ENCODE measurements at places on chromosomes 12 and 14.

GRCh38 chr12:1848146-1848545 lies 27.8 kb downstream of the LRTM2 start:
- no peak for DNase-seq

GRCh38 chr12:22856178-22856577 lies 231.2 kb downstream of the ETNK1 start:
- no peak for DNase-seq

DNA sequence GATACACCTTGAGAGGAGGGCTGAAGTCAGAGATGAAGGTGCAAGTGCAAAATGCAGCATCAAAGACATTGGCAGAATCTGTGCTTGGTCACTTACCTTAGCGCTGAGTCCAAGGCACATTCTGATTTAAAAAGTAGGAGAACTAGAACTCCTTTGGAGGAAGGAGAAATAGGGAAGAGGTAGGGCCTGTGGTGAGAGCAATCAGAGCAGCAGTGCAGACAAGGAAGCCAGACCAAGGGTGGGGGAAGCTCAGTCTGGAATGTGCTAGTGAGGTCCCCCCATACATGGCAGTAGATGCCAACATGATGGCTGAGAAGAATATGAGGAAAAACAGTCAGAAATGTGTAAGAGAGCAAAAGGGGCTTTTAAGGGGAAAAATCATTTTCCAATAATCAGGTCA lies 206.5 kb downstream of the SSPN start:
- DNase-seq, result no peak

DNA sequence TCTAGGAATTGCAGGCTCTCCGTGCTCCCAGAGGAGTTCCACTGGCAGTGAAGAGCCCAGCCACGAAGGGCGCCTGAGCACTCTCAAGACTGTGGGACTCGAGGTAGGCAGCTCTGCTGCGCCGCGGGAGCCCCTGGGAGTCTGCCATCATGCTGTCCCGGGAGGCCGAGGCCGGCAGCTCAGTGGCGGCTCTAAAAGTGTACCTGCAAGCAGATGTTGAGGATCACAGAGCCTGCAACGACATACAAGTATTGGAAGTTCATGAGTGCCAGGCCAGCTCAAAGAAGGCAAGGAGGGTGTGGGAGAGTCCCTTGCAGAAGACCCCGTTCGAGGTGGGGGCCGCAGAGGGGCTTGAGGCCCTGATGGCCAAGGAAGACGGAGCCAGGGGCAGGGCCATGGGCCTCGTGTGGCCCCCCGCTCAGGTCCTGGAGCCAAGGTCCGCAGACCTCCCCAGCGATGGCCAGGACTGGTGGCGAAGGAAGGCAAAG lies 62.7 kb downstream of the MUCL1 start:
- DNase-seq, result no peak

- DNase-seq, result no peak
Observed at GRCh38 chr12:91180582-91181395, 1.8 kb downstream of the DCN start.

GRCh38 chr14:54102051-54102456 lies 145.4 kb upstream of the BMP4 start:
- DNase-seq, result no peak

DNA sequence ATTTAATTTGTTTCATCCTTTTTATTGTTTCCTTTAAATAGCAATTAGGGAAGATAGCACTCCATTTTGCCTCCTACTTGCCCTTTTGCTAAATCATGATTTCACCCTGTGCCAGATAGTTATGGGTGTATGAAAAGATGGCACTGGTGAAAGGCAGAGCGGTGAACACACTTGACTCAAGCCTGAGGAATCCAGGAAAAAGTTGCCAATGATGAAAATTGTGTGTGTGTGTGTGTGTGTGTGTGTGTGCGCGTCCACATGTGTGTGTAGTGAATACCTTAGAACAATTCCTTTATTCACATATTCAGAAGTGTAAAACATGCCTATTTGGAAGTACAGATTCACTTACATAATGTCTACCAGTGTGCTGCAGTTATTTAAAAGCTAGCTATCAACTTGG lies 123.8 kb downstream of the PTCSC3 start:
- no peak for DNase-seq

DNA sequence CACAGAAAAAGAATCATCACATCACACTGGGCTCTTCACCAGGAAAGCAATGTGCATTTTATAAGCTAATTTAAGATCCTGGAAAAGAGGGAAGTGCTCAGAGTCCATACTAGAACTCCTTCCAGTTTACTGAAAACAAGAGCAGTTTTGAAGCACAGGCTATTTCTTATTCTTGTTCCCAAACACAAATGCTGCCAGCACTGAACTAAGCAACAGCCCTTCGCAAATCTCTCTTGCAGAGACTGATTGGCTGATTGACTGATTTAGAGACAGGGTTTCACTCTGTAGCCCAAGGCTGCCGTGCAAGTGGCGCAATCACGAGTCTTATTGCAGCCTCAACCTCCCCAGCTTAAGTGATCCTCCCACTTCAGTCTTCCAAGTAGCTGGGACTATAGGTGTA lies 44.8 kb downstream of the BCL2L14 start:
- DNase-seq, result no peak

- no peak for DNase-seq
Observed at GRCh38 chr12:32000373-32001005, 41.3 kb downstream of the RESF1 start.

DNA sequence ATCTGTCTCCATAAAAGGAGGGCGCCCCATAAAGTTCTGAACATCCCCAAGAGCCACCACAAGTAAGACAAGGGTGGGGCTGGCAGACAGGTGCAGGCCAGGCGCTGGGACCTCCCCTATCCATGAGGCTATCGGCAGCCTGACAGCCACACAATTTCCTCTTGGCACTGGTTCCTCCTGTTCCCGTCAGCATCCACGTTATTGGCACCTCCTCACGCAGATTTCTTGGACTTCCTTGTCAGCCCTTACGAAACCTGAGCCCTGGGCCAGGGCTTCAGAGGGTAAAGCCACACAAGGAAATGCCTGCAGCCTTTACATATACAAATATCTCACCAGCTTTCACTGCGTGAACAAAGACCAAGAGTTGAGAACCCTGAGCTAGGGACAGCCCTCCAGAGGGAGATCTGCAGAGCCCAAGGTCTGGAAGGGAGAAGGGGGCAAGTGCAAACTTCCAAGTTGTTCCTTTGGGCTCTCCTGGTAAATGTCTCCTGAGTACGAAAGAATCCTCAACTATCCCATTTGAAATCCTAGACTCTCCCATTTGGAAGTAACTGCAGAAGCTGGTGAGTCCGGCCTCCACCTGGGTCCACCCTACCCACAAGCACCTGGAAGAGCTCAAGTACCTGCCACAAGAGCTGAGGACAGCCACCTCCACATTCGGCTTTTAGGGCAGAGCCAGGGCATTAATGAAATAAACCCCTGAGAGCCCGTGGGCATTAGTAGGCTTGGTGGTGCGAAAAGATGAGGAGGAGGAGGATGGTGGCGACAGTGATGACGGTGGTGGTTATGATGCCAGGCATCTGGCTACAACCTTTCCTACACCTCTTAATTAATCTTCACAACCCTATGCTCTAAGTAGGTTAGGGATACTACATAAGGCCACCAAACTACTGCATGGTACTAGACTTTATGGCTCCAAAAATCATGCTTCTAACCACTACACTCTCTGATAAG lies 5.5 kb upstream of the TC2N start:
- DNase-seq, result peak; percentile 54

GRCh38 chr14:70602254-70602653 lies 1.8 kb upstream of the MED6 start:
- no peak for DNase-seq

DNA sequence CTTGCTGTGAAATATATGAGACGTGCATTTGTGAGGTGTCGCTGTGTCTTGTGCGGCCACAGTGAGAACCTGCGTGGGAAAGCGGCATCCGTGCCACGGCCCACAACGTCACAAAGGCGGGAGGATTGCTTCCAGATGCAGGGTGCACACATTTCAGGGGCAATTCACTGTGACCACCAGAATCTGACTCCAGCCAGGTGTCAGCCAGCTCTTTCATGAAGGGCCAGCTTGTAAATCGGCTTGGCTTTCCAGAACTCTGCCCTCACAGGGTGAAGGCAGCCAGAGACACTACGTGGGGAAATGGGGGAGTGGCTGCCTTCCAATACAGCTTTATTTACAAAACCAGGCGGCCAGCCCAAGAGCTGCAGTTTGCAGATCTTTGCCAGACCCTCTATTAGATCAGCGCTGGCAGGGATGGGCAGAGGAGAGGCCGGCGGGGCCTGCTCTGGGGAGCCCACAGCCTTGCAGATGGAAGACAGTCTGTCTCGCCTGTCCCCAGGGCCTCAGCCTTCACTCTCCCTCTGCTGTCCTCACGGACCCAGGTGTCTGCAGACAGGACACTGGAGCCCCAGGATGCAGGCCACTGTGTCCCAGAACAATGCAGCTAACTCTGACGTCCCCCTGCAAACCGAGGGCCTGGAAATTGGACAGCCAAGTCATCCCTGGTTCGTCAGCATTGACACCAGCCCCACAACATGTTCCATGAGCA lies 53.5 kb downstream of the ADGRD1 start:
- DNase-seq, result no peak

GRCh38 chr14:66619952-66620351 lies 112.0 kb downstream of the GPHN start:
- DNase-seq, result no peak

Measured in thoracic aorta (tissue), 2 donors.